ENCODE measurements at places on chromosomes 12 and 14.

- no peak for DNase-seq
Measured at GRCh38 chr14:103362780-103363179, 22.4 kb upstream of the MARK3 start.

DNA sequence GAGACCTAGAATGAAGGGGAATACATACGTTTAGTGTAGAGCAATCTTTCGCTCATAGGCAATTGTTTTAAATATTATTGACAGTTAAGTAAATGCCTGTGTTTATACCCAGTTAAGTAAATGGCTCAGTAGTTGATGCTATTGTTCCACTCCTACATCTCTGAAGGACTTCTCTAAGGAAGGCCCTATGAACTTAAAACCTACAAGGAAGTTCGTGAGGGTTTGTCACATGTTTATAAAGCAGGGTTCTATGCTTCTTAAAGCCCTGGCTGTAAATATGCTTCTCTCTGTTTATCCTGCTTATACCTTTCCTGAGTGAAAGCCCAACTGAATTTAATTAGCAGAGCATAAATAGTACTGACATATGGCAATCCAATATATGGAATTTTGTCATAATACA, 282.1 kb upstream of the NPAS3 start:
- DNase-seq, result no peak

DNA sequence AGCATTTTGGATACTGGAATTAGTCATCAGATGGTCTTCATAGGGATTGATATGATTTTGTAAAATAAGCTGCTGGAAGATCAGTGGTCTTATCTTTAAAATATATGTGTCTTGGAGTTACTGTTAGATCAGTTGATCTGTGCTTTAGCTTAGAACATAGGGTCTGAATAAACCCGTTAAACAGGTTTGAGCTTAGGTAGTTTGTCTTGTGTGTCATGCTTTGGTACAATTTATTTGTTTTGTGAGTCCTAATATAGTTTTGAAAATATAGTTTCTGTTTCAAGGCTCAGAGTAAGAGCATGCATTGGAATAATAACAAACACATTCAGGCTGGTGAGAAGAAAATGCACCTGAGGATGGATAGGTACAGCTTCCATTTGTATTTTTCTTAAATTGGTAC, 505.0 kb downstream of the SLC16A7 start:
- no peak for DNase-seq

DNA sequence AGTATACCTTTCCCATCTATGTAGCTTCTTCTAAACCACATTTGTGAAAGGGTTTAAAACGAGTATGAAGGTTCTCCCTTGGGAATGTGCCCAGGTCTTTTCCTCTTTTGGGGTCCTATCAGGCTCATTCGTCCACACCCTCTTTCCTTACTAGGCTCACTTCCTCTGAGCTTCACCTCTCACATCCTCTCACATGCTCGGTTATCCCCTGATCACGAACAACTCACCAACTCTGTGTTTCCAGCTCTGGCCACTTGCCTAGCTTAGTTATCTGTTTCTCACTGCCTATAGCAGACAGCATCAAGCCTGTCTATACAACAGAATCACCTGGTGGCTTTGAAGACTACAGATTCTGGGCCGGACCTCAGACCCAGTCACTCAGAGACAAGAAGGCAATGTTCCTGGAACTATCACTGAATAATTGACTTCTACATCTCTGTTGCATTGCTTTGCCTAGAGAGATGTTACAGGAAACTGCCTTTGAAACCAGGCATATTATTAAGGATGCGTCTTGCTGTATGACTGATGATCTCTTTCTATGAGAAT, 158.2 kb downstream of the FOXN3 start:
- no peak for DNase-seq

DNA sequence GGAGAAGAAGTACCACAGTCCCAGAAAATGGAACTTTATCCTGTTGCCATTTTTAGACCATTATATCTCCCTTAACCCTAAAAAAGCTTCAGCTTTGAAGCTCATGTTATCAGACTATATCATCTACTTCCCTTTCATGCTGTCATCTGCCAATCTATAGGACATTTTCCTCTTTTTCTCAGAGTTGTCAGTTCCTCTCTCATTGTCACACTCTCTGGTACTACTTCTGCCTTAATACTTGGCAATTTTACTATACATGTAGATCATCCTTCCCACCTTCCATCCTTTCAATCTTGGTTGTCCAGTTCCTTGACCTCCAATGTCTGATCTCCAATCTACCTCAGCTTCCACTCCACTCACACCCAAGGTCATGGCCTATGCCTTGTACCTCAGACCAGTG, 57.4 kb downstream of the SLC15A5 start:
- no peak for DNase-seq

DNA sequence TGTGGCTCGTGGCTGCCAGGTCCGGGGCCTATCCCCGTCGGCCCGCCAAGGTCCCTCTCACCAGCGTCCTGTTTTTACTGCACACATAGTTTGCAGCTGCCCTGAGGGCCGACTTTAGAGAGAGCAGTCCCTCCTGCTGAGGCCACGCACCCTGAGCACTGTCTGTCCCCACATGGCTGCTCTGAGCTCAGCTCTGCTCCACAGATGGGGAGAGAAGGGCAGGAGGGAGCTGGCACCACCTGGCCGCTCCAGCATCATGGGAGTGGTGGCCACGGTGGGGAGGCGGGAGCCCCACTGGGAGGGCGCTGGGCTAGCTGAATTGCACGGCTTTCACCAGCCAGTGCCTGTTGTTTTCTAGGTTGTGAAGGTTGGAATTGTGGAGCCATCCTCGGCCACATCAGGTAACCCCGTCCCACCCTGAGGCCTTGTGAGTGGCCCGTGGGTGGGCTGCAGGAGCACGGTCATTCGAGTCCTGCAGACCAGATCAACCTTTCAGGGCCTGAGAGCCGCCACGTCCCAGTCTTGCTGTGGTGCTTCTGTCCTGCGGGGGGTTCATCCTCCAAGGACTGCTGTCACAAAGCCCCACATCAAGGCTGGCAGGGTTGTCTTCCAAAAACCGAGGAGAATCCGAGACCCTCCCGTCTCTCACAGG, 7.4 kb upstream of the TEX22 start:
- no peak for DNase-seq

- DNase-seq, result peak; percentile 64
Measured at GRCh38 chr12:101018540-101018939, 191.5 kb downstream of the SLC5A8 start.

- DNase-seq, result peak; percentile 82
Measured at GRCh38 chr14:100790502-100791347, 35.2 kb upstream of the MEG3 start.

- no peak for DNase-seq
Measured at GRCh38 chr14:35915775-35916174, 89.6 kb downstream of the BRMS1L start.

DNA sequence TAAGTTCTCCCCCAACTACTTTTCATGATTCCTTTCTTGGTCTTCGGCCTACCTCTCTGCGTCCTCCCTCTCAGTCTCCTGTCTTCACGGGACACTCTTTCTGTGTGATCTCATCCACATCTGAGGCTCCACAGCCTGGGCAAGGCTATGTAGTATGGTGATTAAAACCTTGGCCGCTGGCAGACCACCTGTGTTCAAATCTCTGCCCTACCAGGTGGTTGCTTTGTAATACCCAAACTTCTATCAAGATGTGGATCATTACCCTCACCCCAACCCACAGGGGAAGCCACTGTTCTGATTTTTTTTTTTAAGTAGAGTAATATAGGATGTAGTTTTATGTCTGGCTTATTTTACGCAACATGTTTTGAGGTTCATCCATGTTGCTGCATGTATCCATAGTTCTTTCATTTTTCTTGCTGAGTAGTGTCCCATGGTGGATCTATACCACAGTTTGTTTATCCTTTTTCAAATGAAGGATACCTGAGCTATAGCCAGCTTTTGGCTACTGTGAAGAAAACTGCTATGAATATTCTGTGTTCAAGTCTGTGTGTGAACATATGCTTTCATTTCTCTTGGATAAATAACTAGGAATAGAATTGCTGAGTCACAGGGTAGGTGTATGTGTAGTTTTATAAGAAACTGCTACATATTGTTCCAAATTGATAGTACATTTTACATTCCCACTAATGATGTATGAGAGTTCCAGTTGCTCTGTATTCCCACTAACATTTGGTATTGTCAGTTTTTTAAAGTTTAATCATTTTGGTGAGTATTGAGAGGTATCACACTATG, 8.3 kb upstream of the STAT6 start:
- DNase-seq, result no peak

DNA sequence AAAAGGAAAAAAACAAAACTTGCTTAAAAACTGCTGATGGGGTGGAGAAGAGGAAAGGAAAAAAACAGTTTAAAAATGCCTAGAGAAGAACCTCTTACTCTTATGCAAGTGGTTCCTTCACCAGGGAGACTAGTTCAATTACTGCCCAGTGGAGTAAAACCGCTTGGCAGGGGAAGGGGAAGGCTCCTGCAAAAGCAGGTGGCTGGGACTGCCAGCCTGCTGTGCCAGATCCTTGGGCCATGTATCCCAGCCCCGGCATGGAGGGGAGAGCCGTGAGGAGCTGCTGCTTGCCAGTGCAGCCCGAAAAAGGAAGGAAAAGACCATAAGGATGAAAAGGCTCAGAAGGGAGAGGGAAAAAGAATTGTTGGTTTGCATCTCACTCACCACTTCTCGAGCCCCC, 123.0 kb downstream of the FSCB start:
- no peak for DNase-seq

DNA sequence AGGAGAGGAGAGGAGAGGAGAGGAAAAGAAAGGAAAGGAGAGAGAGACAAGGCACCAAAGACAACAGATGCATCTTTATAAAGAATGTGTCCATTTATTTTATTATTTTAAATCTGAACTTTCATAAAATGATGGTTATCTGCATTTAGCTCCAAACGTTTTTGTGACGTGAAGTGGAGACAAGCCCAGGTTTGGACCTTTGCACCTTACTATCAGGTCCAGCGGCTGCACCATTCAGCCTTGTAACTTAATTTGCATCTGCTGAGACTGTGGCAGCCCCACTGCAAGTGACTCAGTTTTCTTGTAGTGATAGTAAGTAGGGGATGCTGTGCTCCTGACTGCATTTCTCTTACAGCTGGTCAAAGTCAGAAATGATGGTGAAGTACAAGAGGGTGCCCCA, 130.7 kb downstream of the NTF3 start:
- no peak for DNase-seq

DNA sequence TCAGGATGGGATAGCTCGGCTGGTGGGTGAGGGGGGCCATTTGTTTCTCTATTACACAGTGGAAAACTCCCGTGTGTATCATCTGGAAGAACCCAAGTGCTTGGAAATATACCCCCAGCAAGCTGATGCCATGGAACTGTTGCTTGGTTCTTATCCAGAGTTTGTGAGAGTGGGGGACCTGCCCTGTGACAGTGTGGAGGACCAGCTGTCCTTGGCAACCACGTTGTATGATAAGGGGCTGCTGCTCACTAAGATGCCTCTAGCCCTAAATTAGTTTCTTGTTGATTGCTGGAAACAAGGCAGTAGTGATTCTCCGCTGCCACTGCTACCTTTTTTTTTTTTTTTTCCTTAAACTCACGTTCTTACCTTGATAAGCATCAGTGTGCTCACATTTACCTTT, 1.9 kb downstream of the RIOX1 start:
- DNase-seq, result no peak

DNA sequence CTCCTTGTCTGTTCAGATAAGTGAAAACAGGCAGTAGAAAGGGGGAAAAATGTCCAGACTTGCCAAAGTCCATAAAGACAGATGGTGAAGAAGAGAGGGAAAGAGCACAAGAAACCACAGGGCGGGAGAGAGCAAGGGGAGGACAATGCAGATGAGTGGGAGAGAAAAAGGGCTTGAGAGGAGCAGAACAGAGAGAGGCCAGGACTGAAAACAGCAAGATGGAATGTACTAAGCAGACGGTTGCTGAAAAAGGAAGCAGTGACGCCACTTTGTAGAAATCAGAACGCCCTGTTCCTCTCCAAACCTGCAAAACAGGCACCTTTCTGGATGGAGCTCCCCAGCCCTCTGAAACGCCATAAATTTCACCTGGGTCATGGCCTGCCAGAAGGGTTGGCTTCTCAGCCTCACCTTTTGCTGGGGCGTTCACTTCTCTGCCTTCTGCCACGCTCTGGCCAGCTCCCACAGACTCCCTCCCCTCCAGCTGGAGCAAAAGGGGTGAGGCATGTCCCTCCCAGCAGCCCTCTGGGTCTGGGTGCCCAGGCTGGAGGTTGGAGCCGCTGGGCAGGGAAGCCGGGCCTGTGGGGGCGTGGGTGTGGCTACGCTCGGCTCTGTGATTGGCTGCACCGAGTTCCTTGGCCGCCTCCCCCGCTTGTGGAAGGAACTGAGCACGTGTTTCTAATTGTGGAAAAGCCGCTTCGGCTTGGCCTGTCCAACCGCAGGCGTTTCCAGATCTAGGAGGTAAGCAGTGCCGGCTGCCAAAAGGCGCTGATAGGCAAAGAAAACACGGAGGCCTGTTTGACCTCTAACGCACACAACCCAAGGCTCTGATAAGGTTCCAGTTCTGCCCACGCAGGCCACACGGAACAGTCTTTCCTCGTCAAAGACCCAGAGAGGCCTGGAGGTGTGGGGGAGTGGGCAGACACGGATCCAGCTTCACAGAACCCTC, 29.3 kb downstream of the SLC7A8 start:
- peak; percentile 94 for DNase-seq

- no peak for DNase-seq
Measured at GRCh38 chr14:101817501-101818001, 56.0 kb downstream of the PPP2R5C start.

GRCh38 chr12:109591041-109591440, 17.4 kb downstream of the MVK start:
- no peak for DNase-seq

GRCh38 chr12:31895449-31896150, 63.6 kb upstream of the RESF1 start:
- DNase-seq, result no peak

DNA sequence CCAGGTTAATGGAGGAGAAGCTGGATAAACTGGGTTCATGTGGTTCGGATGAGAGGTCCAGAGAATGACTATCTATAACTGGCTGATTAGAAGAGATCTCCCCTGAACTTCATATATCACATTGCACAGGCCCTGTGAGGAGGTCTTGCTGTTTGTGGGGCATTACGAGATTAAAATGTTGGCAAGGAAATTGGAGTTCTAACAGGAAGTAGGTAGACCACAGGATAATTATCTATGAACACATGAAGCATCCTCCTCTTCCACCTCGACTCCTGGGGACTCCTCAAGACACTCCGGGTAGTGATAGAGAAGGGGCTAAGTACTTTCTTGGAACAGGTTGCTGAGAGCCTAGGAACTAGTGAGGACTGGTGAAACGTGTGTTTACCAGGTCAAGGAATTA, 418.8 kb downstream of the KCNH5 start:
- no peak for DNase-seq

GRCh38 chr12:87054226-87054625, 798.0 kb upstream of the MGAT4C start:
- DNase-seq, result peak; percentile 18

GRCh38 chr12:50537538-50537919, 32.7 kb downstream of the DIP2B start:
- peak; percentile 73 for DNase-seq
